ENCODE measurements at places on chromosomes 2 and 18.

GRCh38 chr2:186532891-186533290, 46.8 kb downstream of the ZC3H15 start:
- no peak for DNase-seq

DNA sequence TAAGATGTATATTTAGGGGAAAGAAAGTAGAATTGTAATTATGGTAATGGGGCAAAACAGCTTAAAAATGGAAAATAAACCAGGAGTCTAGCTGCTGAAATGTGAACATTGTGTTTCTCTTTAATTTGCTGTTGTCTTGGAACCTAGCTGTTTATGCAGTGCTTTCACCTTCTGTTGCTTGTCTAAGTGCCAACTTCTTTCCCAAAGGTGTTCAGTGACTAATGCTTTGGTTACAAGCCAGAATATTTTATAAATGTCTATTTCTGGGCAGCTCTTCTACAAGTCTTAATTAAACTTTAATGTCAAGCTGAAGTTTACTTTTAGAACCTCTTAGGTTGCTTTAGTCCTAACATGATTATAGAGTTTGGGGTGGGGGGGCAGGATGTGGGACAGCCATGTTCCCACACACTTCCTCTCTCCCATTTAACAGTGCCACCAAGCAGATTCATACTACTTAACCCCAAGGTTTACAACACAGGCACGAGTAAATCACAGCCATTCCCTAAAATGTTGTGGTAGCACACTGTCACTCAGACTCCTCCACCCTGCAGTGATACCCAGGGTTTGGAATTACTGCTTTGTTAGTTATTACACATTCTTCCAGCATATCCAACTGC, 60.6 kb downstream of the ITGA4 start:
- DNase-seq = no peak

- DNase-seq = no peak
Measured at GRCh38 chr2:15278296-15278695, 282.8 kb downstream of the NBAS start.

GRCh38 chr2:138564586-138565229, 63.1 kb downstream of the SPOPL start:
- DNase-seq = no peak

DNA sequence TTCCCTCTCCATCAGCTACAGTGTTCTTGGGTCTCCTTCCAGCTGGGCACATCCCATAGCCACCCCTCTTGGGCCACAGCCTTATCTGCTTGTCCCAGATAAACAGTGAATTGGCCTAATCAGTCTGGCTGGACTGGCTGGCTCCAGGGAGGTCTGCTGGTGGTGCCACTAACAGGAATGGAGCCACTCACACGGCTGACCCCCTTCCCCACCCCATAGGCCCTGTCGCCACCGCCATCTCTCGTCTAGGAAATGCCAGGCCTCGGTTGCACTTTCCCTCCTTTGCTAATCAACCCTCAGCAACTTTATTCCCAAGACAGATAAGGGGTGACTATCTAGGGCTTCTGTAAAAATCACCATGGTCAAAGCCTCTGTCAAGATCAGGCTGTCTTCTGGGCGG, 23.0 kb upstream of the TNP1 start:
- DNase-seq = no peak

DNA sequence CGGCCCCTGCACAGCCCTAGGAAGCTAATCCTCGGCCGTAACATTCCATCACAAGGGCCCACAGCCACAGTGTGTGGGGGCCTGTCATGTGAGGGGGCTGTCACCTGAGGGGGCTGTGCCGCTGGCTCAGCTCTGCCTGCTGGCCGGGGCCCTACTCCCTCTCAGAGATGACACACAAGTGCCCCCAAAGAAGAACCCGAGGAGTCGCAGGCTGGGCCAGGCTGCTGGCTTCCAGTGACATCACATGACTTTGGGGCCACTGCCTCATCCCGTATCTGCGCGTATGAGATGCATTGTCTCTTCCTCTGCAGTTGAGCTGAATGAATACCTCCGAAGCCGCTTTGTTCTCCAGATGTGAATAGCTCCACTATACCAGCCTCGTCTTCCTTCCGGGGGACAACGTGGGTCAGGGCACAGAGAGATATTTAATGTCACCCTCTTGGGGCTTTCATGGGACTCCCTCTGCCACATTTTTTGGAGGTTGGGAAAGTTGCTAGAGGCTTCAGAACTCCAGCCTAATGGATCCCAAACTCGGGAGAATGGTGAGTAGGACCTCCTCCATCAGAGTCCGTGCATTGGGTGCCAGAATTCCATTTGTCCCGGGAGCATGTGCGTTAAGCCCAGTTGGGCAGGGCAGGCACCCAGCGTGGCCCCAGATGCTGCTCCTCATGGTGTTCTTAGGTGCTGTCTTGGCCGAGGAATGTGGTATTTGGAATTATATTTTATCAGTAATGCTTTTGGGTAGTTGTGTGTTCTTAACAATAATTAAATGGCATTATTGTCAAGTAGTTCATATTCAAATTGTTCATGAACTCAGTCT, at the start of gene CNDP1:
Gene CNDP1 (plus strand): TSS at position 351 of the 820 bp plus-strand sequence. CDS start 168 bp downstream, at position 519.
- no peak for DNase-seq

- DNase-seq = no peak
Measured at GRCh38 chr18:76491776-76492668, 3.0 kb downstream of the ZNF516 start.

- DNase-seq = no peak
Measured at GRCh38 chr2:95376311-95377215, 25.9 kb upstream of the FAHD2A start.

DNA sequence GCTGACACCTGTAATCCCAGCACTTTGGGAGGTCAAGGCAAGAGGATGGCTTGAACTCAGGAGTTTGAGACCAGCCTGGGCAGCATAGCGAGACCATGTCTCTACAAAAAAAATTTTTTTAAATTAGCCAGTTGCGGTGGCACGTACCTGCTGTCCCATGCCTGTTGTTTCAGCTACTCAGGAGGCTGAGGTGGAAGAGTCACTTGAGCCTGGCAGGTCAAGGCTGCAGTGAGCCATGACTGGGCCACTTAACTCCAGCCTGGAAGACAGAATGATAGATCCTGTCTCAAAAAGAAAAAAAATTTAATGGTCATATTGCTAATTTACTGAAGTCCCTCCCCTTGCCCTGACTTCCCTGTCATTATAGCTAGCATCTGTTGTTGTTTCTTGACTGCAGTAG, 112.6 kb downstream of the ARHGAP28 start:
- DNase-seq = no peak

GRCh38 chr2:156526950-156527636, 90.9 kb downstream of the GPD2 start:
- no peak for DNase-seq

GRCh38 chr18:46732801-46733200, 24.1 kb downstream of the ST8SIA5 start:
- no peak for DNase-seq

DNA sequence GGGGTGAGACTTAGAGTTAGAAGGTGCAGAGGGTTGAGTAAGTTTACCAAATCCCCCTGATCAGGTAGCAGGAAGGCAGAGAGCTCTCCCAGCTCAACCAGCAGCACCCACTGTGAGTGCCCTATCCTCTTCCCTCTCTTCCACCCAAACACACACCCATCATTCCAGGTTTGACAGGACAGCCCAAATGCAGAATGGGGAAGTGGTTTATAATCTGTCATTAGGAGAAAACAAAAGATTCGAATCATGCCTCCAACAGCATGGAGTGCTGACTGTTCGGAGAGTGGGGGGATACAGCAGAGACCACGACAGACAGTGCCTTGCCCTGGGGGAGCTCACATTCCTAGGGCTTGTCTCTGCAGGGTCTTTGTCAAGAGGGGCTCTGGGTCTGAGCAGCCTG, 11.7 kb downstream of the CXCR2 start:
- no peak for DNase-seq

GRCh38 chr18:1840878-1841277, 730.4 kb downstream of the METTL4 start:
- DNase-seq = no peak

DNA sequence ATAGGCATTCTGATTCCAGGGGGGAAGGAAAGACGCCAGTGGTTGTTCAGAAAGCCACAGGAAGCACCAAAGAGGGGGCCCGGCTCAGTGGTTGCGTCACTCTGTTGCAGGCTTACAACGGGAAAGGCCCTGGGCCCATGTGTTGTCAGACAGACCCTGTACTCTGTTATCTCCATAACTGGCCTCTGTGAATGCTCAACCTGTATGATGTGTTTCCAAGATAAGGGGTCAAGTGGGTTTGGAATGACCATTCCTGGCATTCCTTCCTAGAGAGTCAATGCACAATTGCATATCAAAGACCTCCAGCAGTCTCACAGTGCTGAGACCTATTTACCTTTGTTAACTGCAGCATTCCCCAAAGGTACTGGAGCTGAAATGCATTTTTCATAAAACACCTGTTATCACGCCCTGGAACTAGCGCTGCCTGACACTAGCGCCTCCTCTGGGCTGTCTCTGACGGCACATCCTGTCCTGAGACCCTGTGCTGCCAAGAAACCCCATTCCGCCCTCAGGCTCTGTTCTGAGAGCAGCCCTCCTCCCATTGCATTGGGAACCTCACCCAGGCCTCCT, 13.2 kb upstream of the LRRFIP1 start:
- DNase-seq = no peak

DNA sequence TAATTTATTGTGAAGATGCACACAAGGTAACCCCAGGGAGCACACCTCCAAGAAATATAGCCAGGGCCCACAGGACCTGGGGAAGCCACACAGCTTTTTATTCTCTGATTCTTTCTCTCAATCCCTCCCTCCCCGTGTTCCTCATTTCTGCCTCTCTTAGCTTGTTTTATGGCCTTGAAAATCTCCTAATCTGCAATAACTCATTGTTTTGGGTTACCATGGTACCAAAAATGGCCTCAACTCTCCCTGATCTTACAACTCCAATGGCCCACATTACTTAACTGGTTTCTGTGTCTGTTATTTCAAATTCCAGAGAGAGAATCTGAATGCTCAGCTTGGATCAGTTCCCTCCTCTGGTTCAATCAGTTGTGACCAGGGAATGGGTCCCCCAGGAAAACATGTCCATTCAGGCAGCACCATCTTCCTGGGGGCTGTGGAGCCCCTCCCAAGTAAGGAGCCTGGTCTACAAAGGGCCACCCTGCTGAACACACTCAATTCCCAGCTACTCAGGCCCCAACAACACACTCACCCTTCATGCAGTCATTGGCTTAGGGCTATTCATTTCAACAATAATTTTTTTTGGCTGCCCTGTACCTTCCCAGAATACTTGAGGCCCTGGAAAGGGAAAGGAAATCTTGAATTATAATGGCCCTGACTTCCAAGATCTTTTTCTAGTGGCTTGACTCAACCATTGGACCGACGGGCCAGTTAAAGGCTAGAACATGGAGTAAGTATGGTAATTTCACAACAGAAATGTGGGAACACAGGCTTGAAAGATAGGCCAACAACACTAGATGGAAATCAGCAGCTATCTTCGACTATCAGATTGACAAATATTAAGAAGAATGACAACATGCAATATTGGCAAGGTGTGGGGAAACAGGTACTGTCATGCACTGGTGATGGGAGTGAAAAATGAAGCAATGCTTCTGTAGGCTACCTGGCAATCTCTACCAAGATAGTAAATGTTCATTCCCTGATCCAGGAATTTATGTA, 41.6 kb upstream of the ST3GAL5 start:
- no peak for DNase-seq

- no peak for DNase-seq
Measured at GRCh38 chr2:136051001-136051724, 65.7 kb upstream of the DARS1 start.

GRCh38 chr2:23695214-23695889, 231.6 kb downstream of the ATAD2B start:
- no peak for DNase-seq
